ENCODE measurements at places on chromosomes 5 and 9.

DNA sequence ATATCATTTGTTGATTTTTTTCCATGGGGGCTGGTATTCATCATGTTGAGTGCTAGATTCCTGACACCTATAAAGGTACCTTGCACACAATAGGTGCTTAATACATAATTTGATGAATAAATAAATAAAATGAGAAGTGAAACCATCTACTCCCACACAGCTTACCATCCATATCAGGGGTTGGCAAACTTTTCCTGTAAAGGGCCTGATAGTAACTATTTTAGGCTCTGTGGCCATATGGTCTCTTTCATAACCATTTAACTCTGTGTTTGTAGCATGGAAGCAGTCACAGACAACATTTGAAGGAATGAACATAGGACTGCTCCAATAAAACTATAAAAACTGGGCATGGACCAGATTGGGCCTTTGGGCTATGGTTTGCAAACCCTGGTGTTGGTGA lies 100.3 kb downstream of the GCNT1 start:
- no peak for DNase-seq

DNA sequence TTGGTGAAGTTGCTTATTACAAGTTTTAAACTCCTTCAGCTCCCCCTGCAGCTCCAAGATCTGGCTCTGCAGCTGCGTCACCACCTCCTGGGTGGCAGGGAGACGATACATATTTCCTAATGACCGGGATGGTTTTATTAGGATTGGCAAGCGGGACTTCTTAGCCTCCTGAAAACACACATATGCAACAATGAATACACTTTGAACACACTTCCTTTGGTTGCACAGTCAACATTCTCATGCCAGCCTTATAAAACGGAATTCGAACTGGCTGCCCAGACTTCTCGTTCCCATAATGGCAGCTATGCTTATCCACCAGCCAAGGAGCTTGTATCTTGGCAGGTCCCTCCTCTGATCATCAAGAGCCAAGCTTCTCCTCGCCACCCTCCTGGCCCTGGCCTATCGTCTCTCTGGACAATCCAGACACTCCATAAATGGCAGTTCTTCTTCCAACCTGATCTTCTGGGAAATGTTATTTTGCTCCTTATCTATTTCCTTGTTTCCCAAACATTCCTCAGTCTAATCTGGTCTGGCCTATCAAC lies 131.9 kb downstream of the CDK5RAP2 start:
- no peak for DNase-seq

GRCh38 chr5:148336704-148337435 lies 1.5 kb downstream of the SPINK9 start:
- no peak for DNase-seq

- DNase-seq = no peak
Measured at GRCh38 chr5:9861666-9862256, 231.6 kb upstream of the TAS2R1 start.

DNA sequence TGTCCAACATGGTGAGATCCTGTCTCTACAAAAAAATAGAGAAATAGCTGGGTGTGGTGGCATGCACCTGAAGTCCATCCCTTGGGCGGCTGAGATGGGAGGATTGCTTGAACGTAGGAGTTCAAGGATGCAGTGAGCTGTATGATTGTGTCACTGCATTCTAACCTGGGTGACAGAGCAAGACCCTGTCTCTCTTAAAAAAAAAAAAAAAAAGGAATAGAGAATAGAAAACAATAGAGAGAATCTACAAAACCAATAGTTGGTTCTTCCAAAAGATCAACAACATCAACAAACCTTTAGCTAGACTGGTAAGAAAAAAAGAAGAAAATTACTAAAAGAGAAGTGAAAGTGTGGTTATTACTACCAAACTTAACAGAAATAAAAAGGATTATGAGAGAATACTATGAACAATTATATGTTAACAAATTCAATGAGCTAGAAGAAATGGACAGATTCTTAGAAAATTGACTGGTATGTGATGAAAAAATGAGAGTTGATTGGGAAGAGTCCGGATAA lies 8.1 kb upstream of the SLC38A9 start:
- DNase-seq = no peak

DNA sequence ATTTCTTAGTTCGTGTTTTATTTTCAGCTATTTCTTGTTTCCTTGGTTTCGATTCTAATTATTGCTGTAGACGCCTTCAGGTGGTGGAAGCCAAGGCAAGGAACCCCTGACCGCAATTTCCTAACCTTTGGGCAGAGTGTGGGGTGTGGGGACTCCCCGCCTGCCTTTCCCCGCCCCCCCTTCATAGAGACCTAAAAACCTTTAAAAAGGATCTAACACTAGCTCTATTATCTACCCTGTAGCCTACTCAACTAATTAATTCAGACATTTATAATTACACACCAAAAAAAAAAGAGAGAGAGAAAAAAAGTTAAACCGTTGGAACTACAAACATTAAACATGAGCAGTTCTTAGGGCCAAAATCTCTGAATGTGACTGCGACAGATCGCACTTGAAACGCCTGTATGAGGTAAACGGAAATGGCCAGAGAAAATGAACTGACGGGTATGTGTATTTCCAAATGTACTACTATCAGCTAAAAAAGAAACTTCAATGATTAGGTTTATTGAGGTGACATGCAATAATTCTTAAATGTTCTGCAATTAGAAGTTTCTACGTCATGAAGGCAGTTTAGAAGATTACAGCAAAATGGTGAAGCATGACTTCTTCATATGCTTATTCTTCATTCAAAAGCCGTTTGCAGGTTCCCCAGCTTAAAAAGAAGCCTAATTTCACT lies 19.0 kb upstream of the FER start:
- no peak for DNase-seq
